T-helper 17 cell (primary cell): ENCODE measurements at places on chromosomes 11 and 22.
A peak's percentile ranks its signal among the peaks of the same experiment; 100 is the strongest.

DNA sequence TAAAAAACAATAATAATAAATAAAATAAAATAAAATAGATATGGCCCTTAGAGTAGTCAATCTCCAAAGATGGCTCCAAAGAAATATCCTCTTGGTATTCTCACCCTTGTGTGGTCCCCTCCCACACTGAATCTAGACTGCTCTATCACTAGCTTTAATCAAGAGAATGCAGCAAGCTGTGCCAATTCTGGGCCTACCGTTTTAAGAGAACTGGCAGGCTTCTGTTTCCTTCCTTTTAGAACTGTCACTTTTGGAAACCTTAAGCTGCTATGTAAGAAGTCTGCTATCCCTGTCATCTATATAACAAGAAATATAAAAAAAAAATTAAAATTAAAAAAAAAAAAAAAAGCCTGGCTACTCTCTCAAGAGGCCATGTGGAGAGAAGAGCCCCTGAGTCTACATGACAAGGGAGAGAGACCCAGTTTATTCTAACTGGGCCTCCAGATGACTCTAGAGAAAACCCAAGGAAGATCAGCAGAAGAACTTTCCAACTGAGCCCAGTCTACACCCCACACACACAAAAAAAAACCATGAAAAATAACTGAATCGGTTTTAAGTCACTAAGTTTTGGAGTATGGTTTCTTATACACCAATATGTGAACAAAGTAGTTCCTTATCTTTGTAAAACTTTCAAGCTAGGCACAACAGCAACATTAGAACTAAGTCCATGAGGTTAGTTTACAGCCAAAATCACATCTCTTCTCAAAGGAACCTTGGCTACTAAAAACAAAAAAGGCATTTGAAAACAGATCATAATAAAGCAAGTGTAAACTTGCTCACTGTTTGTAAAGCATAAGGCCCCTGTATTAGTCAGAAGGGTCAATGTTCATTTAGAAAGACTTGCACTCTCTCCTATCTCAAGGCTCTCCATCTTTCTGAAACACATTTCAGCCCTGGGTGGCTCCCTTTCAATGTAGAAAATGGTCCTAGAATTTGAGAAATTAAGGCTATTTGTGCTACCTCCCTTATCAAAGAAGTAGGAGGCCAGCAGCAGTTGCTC is 67.3 kb downstream of the AMBRA1 start:
- DNase-seq: no peak

GRCh38 chr11:117064275-117064674 is 34.0 kb downstream of the SIK3 start:
- DNase-seq: no peak

DNA sequence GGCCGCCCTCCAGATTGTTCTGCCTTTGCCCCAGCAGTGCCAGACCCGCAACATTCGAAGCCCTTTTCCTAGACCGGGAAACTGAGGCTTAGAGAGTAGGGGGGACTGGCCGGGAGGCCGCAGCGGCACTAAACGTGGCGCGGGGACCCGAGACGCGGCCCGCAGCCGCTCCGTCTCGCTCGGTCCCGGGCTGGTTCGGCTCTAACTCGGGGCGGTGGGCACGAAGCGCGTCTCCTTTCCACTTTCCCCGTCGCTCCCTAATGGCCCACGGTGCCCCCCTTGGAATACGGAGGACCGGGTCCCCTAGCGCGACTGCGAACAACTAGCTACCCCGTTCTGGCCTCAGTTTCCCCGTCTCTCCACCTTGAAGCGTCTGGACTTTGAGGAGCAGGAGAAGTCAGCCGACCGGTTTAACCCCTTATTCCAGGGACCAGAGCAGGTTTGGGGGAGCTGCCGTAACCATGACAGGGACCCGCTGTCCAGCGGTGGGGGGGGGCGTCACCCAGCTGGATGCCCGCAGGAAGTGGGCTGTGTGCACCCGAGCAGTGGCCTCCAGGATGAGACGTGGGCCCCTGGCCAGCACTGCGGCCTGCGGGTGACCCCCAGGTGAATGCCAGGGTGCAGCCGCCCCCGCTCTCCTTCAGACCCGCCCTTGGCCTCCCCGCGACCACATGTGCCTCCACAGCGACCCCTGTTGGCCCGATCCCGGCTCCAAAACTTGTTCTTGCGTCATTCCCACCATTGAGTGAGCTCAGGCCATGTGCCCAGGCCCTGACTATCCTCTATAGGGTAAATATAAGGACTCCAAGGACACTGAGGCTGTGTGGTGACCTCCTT is 1.1 kb downstream of the CDC42EP1 start:
- peak; percentile 59 for DNase-seq

DNA sequence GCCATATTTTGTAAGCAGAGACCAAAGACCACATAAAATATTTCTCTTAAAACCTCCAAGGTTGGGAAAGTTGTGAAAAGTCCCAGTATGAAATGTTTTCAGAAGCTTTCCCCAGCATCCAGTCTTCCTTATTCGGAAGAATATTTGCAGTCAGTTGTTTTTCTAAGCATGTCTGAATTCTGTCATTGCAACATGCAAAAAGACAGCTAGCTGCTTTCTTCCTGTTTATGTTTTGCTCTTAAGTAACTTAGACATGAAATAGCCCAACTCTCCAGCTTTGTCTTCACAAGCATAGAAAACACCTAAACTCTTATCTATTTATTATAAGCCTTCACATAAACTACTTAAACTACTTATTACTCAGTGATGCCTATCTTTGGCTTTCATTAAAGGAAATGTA is 57.9 kb upstream of the MMP13 start:
- DNase-seq: no peak

DNA sequence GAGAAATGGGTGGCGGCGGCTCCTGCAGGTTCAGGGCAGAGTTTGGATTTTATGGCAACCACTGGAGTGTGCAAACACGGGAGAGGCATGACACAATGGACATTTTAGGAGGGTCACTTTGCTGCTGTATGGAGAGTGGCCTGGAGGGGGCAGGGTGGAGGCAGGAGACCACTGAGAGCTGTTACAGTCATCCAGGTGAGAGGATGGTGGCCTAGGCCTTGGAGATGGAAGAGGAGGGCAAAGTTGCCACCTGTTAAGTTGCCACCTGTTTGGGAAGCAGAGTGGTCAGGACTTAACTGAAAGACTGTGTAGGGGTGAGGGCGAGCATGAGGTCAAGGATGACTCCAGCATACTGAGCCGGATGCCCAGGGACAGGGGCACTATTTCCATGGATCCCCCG is 2.3 kb upstream of the RAD9A start:
- no peak for DNase-seq

- no peak for DNase-seq
Measured at GRCh38 chr11:75160880-75161279, 10.0 kb downstream of the SLCO2B1 start.

DNA sequence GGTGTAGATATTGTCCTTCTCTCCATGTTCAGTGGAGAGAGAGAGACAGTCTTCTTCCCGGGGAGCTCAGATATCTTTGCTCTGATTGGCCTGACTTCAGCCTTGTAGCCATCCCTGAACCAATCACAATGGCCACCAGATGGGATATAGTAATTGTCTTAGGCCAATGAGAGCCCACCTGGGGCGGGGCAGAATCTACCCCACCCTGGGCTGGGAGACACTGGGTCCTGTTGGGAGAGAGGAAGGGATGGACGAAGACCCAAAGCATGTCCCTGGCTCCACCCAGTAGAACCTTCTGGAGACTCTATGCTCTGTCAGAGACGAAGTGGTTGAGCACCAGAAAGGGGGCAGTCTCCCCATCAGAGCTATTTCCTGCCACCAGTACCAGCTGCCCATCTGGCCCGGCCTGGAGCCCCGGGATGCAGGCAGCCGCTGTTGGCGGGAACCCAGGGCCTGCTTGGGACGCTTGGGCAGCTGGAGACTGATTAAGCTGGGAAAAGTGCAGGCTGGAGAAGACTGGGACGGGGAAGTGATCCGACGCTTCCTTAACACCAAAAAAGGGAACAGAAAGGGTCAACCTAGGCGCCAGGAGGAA is 31.6 kb upstream of the CBX7 start:
- DNase-seq: no peak

GRCh38 chr22:27719535-27720227 is 81.9 kb downstream of the MN1 start:
- no peak for DNase-seq
